NCI-H1048 (cell line): ENCODE measurements at places on chromosomes 16 and 17.

DNA sequence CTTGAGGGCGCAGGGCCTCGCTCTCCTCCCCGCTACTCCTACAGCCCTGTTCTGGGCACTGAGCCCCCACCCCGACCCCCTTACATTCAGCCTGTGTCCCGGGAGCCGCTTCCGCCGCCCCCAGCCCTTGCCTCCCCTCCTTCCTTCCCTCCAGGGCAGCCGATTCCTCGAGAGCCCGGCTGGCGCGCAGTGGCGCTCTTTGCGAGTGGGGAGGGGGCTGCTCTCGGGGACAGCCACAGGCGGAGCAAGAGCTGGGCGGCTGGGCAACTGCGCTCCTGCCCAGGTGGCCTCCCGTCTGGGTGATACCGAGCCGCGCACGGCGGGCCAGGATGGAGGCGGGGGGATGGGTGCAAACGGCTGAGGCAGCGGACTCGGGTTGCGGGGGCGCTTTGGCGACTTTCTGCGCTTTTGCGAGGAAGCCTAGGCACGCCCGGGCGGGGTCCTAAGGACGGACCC is 1.2 kb downstream of the MMP15 start:
- DNase-seq = no peak

DNA sequence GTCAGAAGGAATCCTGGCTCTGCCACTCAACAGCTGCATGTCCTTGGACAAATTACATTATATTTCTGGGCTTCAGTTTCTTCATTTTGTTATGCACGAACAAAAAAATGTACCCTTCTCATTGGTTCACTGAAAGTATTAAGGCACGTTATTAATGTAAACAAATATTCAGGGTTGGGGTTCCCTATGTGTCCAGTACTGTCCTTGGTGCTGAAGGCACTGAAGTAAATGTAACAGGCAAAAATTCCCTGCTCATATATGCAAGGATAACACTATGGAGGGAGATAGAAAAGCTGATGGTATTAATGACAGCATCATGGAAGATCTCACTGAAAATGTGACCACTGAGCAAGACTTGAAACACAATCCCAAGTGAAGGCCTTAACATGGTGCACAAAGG is 386.6 kb downstream of the XYLT1 start:
- no peak for DNase-seq

GRCh38 chr16:90032674-90033331 is 13.5 kb upstream of the DBNDD1 start:
- no peak for DNase-seq

DNA sequence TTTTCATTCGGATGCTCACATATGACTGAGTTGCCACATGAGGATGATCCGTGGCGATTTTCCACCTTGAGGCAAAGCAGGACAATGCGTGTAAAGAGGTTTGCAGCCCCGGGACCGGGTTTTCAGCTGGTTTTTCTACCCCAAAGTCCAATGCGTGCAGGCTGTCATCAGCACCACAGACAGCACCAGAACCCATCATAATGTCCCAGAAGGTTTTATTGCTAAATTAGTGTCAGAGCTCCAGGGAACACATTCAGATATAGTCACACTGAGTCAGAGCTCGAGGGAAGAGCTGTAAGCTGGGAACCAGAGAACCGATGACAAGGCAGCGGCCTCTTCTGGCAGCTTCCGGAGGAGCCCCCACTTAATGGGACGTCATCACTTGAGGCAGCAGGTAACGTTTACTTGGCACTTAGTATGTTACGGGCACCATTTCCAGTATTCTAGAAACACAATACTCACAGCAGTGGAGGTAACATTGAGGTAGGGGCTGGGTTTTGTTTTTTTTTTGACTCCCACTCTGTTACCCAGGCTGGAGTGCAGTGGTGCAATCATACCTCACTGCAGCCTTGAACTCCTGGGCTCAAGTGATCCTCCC is 8.9 kb upstream of the NAGPA start:
- no peak for DNase-seq

GRCh38 chr16:54286090-54286365 is 559 bp downstream of the IRX3 start:
- no peak for DNase-seq

- DNase-seq = no peak
Observed at GRCh38 chr16:84234321-84235241, 5.2 kb downstream of the KCNG4 start.

GRCh38 chr17:17236295-17237025 is 508 bp downstream of the FLCN start:
- DNase-seq = no peak

DNA sequence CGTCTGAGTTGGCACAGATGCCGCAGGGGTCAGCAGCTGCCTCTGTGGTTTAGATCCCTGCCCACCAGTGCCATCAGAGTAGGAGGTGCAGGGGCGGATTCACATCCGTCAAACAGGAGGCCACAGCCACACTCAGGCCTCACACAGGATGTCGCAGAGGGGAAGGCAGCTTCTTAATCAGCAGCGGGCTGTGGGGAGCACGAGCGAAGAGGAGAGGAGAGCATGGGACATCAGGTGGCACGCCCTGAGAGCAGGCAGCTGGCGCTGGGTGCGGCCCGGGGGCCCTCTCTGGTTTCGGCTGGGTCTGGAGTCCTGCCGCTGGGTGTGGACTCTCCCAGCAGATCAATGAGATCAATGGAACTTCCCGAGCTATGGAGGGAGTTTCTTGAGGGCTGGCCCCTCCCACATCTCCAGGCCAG is 9.6 kb downstream of the LLGL2 start:
- no peak for DNase-seq

GRCh38 chr16:77531752-77532151 is 96.9 kb upstream of the ADAMTS18 start:
- no peak for DNase-seq

- DNase-seq = no peak
Observed at GRCh38 chr16:4157376-4157825, 41.2 kb upstream of the ADCY9 start.

GRCh38 chr16:19186408-19186807 is 18.4 kb downstream of the SYT17 start:
- no peak for DNase-seq

DNA sequence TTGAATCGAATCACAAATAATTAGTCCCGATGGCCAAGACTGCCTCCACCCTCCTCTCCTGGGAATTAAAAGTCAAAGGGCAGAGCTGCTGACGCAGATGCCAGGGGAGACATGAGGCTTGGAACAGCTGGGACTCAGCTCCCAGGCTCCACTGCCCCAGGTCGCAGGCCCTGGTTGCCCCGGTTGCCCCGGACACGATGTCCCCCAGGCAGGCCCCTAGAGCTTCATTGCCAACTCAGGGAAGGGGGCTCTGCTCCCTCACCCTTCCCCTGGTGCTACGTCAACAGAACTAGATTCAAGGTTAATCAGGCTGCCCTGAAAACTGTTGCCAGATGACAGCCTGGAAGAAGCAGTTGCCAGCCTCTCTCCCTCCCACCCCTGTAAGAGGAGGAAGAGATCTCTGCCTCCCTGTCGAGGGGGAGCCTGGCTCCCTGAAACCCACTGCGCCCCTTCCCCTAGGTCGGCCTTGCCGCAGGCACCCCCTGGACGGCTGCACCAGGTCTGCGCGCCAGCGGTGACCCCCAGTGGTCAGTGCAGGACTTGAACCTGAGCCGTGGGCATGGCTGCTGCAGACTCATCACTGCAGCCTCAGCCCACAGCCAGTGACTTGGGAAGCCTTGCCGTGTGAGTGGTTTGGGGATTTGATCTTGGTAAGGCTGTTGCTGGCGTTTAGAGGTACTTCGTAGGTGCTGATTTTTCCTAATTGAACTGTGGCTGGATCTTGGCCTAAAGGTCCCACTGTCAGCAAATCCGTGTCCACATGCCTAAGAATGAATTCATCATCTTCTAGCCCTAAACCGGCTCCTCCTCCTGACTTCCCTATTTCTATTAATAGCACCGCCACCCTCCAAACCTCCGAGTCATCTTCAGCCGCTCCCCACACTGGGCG is 84.1 kb upstream of the TOB1 start:
- no peak for DNase-seq

DNA sequence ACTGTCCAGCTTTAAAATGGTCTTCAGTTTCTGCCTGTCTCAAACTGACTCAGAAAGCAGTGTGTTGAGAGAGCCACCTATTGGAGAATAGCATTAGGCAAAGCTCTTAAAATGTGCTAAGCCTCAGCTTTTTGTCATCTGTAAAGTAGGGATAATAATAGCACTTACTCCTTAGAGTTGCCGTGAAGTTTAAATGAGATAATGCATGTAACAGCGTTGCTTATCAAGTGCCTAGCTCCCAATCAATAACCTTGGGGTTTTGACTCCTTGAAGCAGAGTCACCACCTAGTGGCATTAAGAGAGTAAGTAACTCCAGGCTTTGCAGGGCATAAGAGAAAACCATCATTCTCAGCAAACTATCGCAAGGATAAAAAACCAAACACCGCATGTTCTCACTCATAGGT is 163.3 kb downstream of the HS3ST2 start:
- no peak for DNase-seq

GRCh38 chr17:57586196-57586740 is 158.8 kb downstream of the CCDC182 start:
- no peak for DNase-seq

DNA sequence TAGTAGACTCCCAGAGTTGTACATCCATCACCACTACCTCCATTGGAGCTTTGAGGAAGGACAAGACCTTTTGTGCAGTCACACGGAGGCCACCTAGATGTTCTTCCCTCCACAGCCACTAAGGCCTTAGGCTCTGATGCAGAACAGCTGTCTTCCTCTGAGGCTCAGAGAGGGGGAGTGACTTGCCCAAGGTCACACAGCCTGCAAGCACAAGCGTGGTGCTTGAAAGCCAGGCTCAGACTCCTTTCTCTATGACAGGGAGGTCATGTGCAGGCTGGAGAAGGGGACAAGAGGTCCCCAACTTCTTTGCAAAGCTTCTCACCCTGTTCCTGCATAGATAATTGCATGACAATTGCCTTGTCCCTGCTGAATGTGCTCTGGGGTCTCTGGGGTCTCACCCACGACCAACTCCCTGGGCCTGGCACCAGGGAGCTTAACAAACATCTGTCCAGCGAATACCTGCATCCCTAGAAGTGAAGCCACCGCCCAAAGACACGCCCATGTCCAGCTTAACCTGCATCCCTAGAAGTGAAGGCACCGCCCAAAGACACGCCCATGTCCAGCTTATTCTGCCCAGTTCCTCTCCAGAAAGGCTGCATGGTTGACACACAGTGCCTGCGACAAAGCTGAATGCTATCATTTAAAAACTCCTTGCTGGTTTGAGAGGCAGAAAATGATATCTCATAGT is 12.7 kb downstream of the SCGB1C2 start:
- DNase-seq = no peak

DNA sequence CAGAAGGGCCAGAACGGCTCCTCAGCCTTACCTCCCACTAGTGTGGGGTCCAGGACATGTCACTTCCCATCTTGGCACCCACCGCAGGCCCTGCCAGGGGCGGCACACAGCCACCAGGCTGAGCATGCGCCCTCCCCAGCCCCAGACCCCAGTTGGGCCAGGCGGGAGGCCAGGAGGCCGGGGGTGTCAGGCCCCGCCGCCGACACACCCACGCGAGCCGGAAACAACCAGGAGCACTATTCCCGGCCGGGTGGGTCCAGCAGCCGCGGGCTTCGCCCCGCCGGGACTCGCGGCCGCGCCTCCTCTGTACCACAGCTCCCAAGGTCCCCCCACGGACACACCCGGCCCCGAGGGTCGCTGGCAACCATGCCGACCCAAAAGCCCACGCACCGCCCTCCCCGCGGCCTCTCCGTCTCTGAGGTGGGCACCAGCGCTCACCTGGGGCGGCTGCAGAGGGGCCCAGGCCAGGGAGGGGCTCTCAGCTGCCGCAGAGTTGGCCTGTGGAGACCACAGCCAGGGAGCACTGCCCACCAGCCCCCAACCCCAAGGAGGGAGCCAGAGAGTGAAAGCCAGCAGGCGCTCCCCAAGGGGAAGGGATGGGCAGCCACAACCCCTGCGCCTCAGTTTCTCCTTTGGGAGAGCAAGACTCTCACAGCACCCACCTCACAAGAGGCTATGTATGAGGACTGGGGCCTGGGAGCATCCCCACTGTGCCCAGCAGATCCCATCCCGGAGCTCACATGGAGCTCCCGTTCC is 18.0 kb downstream of the B9D1 start:
- DNase-seq = no peak
